ENCODE measurements at places on chromosomes 11 and 22.

- DNase-seq = no peak
These were observed 56.9 kb upstream of the CADM1 start for GRCh38 chr11:115561116-115561515.

- DNase-seq = no peak
These were observed 41.6 kb upstream of the ISX start for GRCh38 chr22:35024364-35024692.

GRCh38 chr11:117547946-117548345, 220.3 kb downstream of the CEP164 start:
- DNase-seq = no peak

DNA sequence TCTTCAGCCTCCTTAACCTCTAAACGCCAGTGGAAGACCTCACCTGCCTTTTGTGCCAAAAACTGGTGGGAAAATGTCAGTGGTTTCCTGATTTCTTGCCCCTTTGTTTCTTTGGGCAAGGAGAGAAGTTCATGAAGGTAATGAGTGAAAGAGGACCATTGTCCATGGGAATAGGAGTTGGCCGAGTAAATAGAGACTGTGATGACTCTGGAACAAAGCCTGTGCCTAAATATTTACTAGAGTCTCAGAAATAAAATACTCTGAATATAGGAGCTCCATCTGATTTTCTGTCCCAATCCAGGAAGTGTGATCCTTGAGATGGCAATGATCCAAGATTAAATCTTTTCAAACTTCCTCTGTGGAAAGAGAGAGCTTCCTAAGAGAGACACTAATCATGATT, 12.0 kb downstream of the SLC5A1 start:
- DNase-seq = no peak
